Stimulated activated memory B cell treated with anti-CD40 and anti-IgM and Interleukin-4, amounts not matched to agents 10 μg/mL and 1 μg/mL and 100 μg/mL, for 72 hours (primary cell): ENCODE measurements at places on chromosomes 1 and 21.

GRCh38 chr1:3749512-3749911 is 2.7 kb upstream of the CCDC27 start:
- ATAC-seq = no peak

- no peak for ATAC-seq
These were observed 30.0 kb upstream of the PIGC start for GRCh38 chr1:172473842-172474241.

DNA sequence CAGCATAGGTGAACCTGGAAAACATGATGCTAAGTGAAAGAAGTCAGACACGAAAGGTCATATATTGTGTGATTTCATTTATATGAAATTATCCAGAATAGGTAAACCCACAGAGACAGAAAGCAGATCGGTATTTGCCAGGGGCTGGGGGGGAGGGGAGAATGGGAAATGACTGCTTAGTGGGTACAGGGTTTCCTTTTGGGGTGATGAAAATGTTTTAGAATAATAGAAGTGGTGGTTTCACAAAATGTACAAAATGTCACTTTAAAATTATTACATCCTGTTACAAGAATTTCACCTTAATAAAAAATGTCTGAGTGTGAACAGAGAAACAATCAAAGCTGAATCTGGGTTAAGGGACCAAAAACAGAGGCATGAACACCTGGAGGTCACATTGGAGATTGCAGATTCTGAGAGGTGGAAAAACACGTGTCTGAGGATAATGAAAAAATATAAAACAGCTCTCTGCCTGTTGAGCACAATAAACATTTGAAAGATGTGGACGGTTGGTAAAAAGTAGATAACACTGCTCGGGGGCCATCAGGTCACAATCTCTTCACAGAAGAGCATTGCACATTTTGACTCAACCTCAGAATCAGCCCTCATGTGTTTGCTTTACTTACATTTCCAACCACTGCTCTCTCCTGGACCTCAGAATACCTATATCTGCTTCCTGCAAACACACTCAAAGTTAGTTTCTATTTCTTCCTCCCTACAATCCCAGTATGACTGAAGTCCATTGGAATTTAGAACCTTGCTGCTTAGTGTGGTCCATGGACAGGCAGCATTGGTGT is 3.2 kb downstream of the SLAMF6 start:
- ATAC-seq = peak; percentile 65

DNA sequence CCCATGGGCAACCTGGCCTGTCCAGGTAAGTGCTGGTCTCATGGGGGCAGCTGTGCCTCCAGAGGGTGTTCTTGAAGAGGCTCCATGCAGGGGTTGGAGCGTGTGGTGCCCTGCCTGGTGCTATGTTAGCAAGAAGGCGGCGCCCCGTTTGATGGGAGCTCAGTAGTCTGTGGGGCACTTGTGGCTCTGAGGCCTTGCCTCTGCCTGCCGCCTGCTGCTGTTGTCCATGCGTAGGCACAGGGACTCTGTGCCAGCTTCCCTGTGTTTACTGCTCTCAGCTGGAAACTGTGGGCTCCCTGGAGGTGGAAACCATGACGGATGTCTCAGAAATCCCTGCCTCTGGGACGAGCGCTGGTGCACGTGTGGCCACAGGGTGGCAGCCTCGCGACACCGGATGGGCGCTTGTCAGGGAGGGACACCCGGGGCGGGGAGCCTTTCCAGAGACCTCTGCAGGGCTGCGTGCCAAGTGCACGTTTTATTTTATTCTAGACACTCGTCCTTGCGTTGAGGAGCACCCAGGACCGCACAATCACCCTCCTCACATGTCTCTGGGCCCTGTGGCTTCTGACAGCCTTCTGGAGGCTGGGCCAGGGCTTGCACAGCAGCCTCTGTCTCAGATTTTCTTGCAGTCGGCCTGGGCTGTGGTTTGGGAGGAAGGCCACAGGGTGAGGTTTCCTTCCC is 27.1 kb downstream of the SNAP47 start:
- peak; percentile 86 for ATAC-seq

DNA sequence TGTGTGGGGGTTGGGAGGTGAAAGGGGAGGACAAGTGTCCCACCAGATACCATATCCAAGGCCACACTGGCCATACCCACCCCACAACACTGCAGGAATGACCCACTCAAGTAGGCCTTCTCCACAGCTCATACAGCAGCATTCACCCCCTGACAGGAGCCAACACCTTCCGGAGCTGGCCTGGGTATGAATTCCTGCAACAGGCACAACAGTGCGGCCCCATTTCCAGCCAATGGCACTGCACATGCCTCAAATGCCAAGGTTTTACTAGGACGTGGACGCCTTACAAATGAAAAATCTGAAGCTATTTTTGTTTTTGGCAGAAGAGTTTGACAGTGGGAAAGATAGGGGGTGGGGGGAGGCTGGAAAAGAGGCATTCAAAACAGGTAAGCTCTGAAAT is 2.0 kb downstream of the KCND3 start:
- no peak for ATAC-seq

- ATAC-seq = no peak
These were observed 845.4 kb upstream of the CXADR start for GRCh38 chr21:16667395-16667794.

GRCh38 chr1:37858931-37859506 is 373 bp downstream of the MTF1 start:
- ATAC-seq = no peak

DNA sequence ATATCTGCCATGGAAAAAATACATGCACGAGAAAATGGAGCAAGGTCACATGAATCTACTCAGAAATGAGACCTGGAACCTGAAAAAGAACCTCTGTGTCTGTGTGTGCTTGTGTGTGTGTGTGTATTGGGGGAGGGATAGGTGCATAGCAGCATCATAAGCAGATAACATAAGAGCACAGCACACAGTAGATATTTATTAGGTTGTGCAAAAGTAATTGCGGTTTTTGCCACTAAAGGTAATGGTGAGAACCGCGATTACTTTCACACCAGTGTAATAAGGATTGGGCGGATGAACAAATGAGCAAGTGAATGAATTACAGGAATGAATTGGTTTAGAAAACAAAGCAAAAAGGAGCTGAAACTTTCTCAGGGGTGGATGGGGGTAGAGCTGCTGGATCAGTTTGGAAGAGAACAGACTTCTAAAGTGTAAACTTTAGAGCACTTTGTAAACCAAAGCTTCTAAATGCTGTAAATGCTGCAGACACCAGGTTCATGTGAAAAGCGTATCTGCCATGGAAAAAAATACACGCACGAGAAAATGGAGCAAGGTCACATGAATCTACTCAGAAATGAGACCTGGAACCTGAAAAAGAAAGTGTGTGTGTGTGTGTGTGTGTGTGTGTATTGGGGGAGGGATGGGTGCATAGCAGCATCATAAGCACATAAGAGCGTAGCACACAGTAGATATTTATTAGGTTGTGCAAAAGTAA is 156.9 kb downstream of the TOMM20 start:
- no peak for ATAC-seq

DNA sequence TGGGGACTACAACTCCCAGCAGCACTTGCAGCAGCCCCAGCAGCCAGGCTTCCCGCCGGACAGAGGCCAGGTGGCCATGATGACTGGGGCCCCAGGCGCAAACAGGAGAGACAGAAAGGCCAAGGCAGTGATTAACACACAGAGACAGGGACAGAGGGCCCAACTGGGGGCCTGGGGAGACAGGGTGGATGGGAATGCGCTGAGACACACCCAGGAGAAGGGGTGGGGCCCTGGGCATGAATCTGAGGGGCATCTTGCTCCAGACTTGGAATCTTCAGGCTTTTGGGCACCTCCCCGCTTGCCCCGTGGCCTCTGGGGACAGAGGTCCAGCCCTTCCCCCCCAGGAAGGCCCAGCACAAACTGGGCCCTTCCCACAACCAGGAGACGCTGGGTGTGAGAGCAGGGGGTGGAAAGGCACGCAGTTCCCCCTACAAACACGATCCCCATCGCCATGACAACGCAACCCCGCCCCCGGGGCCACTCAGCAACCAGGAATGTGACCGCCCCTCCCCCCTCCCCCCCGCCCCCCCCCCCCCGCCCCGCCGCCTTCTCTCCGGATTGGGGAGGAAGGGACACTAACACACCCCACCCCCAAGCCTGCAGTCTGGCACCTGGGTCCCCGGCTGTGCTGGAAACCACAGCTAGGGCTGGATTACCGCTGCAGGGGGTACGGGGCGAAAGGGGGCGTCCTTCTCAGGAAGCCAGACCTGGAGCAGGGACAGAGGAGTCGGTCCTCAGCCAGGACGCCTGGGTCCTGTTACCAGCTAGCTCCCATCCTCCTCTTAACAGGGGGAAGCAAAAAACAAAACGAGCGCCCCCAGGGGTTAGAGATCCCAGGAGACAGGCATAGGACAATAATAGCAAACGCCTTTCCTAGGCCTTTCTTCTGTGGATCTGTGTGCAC is 4.5 kb downstream of the HDGF start:
- ATAC-seq = peak; percentile 39

GRCh38 chr1:229636042-229636441 is 10.0 kb downstream of the URB2 start:
- ATAC-seq = no peak

DNA sequence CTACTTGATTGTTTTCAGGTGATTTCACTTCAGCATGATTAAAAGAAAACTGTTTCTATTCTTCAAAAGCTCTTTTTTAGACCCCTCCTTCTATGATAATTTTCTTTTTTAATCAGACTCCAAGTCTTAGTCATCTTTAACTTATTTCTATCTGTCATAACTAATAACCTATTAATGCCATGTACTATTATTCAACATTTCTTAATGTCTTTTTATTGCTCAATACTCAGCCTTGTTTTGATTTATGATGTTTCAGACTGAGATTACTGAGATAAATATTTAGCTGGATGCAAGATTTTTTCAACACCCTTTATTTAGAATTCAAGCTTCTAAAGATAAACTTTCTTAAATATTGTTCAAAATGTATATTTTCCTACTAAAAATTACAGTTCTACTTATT is 53.6 kb downstream of the ATP6V1G3 start:
- ATAC-seq = no peak

- no peak for ATAC-seq
These were observed 67.5 kb downstream of the CD2 start for GRCh38 chr1:116821763-116822162.

DNA sequence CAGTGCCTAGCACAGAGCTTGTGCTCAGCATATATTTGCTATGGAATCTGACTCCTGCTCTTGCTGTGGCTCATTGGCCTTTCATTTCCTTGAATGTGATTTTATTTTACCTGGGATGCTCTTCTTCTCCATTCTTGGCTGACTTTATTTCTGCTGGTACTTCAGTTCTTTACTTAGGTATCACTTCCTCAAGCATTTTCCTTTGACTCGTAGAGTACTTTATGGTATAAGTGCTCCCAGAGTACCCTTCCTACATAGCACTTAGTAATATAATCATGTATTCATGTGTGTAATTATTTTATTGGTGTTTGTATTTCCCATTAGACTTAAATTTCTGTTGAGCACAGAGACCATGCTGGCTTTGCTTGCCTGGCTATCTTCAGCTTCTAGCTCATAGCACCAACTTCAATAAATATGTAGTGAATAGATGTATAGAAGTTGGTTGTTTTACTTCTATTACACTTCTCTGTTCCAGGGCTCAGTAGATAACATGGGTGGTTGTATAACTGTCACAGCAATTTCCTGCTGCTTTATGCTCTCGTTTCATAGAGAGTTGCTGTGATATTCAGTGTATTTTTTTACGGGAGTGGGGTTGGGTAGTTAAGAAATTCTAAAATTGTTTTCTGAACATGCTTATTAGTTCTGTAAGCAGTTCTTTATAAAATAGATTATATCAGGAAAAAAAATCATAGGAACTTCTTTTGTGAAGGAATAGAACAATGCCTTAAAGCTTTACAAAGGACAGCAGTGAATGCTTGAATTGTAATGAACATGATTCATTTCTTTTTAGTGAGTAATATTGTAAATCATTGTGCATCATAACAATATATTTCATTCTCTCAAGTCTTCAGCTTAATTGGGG is 112.2 kb downstream of the NEK7 start:
- no peak for ATAC-seq

DNA sequence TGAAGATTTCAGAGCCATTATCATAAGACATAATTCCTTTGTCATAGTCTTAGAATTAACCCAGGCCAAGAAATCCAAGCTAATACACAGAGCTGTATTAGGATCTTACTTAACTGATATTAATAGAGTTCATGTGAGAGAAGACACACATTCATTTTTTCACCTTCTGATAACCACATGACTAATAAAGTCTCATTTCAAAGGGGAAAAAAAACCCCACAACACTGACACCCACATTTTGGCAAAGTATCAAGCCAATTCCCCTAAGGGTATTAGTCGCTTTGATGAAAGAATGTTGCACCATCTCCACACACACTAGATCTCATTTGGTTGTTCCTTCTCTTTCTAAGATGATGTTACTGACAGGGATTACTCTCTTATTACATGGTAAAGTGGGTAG is 344.4 kb upstream of the ESRRG start:
- ATAC-seq = no peak

DNA sequence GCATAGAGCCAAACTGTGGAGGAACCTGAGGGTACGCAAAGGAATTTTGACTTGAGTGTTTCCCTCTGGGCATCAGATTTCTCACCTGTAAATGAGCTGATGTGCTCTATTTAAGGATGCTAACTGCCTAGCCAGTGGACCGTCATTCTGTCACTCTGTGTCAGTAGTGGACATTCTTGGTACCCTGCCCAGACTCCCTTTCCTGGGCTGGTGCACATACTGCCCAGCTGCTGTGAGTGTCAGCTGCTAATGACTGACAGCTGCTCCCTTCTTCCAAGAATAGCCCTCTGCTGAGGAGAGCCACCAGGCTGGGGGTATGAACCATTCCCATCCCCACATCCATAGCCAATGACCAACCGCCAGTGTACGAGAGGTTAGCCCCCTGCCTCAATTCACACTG is 193.1 kb upstream of the DAB1 start:
- ATAC-seq = no peak

DNA sequence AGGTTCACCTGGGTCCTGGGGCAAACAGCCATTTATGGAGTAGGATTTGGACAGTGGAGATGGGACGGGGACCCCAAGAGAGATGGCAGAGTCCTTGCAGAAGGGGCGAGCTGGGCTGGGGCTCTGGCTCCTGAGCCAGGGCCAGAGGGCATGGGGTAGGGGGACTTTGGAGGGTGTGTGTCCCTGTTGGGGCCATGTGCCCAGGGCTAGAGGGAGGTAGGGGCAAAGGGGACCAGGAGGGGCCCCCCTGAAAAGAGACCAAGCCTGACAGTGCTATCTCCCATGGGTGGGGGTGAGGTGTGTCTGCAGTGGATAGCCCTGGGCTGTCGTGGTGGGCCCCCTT is 92.3 kb downstream of the TRIM11 start:
- no peak for ATAC-seq

DNA sequence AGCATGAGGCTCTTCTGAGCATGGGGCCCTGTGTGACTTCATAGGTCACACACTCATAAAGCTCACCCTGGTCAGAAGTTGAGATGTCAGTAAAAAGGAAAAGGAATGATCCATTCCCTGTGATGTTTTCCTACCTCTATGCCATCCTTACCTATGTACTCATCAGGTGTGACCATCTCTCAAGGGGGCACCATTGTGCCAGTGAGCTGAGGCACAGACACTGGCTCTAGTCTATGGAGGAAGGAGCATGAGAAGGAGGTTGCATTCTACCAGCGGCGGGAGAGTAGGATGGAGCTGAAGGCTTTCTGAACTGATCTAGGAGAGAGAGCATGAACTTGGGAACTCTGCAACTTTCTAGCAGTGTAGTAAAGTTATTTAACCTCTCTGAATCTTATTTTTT is 65.8 kb upstream of the RGL1 start:
- no peak for ATAC-seq

GRCh38 chr1:165034136-165034809 is 322.2 kb downstream of the LMX1A start:
- ATAC-seq = no peak
